ENCODE measurements at places on chromosomes 4 and X. TPM values are rescaled to one million over a fixed set of nuclear protein-coding genes. Genes with fewer than 3 reads are reported as not detected.
A peak's percentile ranks its signal among the peaks of the same experiment; 100 is the strongest.

Gene PDZD4
- 73.0 TPM for total RNA-seq

Gene SLC9B1
- total RNA-seq: not detected

Gene ARHGEF38
- total RNA-seq: not detected

Gene STPG2
- total RNA-seq: 0.03 TPM

Gene FGD1
- 22.4 TPM for total RNA-seq

Gene EVC2
- 7.5 TPM for total RNA-seq

Gene PNPLA4
- total RNA-seq: 25.0 TPM

Gene GPR101
- not detected for total RNA-seq

- DNase-seq: peak; percentile 65
These were observed 2.0 kb upstream of the STAG2 start for GRCh38 chrX:123959281-123960063.

DNA sequence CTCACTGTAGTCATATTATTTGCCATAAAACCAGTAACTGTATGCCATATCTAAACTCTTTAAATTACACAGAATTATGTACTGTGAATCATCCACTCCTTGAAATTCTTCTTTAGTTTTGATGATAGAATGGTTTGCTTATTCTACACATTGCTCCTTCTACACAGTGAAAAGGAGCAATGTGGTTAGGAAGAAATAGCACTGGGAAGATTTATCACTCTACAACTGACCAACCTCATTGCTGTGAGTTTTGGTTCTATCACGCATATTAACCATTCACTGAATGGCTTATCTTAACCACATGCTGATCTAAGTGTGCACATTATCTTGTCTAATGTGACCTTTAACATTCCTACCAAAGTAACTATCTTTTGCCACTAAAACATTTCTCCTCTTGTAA, 415.7 kb upstream of the NDST4 start:
- DNase-seq: no peak

GRCh38 chr4:150794706-150795105, 212.8 kb downstream of the MAB21L2 start:
- DNase-seq: no peak

DNA sequence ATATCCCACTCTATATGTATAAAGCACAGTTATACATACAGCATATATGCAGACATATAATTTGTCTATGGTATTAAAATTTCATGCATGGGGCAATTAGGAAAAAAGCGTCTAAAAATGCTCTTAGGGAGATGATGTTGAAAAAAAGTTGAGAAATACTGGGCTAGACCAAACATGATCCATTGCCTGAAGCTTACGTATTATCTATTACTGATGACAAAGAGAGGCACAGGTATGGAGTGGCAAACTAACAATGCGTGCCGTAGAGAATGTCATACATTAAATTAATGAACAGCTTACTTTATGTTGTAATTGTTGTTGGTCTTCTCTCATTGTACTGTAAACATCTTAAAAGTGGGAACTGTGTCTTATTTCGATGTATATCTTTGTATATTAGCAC, 13.9 kb downstream of the RHOH start:
- no peak for DNase-seq

- no peak for DNase-seq
These were observed 24.1 kb downstream of the SH3KBP1 start for GRCh38 chrX:19863212-19863856.

DNA sequence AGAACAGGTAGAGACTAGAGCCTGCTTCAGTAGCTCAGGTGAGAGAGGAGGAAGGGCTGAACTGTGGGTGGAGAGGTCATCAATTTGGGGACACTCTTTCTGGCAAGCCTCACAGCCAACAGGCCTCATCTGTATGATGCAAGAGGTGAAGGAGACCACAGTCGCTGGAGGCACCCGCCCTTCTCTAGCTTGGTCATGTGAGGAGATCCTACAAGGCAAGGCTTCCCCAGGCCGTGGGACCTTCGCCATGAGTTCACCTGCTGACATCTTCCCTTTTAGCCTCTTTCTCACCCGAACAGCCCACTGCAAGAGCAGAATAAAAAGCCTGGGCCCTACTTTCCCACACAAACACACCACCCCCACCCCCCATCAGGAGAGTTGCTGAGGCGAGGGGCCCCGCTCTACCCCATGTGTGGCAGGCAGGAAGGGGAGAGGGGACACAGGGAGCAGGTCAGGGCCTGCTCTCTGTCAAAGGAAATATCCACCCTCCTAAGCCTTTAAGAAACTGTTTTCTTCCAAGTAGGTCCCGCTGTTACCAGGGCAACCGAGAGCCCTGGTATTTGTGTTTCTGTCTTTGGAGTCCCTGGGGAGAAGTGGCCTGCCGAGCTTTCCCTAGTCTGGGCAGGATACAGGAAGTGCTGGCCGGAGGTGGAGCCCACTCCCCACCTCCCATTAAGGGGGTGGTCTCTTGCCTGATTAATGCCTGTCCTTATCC, 8.1 kb downstream of the RTL5 start:
- DNase-seq: peak; percentile 67

DNA sequence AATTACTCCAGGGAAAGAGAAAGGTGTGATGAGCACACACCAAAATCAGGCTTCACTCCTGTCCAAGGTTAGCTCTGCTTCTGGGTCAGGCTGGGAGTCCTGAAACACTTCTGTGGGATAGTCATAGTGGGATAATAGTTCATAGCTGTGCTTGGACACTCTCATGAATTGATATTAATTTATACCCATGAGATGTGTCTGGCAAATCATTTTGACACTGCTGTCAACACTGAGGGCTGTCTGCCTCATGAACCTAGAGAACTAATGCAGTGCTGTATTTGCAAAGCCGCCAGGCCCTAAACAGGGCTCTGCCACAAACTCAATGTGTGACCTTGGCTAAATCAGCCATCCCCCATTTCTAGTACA, 24.5 kb upstream of the PGRMC1 start:
- DNase-seq: no peak

DNA sequence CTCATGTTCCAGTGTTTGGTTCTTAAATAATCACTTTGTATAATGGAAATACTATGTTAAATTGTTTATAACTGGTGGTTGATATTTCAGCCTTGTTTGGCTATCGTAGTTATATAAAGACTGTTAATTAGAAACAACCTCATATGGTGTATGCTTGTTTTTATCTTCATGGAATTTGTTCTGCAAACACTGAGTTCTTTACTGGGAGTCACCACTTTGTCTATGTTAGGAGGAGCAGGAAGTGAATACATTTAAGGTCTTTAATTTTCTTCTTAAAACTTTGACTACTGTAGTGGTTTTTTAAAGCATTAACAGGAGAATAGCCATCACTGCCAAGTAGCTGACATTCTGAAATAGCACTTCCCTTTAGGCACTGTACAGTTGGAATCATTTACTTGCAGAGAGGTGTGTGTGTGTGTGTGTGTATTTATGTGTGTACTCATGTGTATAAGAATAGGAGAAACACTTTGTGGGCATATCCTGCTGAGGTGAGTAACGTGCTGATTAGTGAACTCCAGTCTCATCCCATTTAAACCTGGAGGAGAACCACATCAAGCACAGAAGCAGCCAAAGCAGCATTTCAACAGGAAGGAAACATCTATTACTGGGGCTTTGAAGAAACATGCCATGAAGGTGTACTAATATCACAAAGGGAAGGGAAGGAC, 37.8 kb downstream of the TET2 start:
- DNase-seq: no peak

- DNase-seq: peak; percentile 51
These were observed 109.1 kb upstream of the SLC4A4 start for GRCh38 chr4:71229477-71230270.

- DNase-seq: peak; percentile 94
These were observed 2.5 kb upstream of the HTRA3 start for GRCh38 chr4:8267077-8267476.

DNA sequence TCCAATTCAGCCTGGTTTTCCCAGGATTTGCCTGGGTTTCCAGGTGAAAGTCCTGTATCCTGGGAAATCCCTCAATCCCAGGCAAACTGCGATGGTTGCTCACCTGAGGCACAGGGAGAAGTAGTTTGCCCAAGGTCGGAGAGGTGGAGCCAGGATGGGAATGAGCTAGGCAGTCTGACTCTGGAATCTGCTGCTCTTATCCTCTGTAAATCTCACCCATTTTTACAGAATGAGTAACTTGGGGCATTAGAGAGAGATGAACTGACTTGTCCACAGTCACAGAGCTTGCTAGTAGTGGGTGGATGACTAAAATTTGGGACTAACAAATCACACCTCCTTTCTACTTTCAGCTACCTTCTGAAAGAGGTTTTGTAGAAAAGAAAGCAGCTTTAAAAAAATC, 9.8 kb upstream of the ARX start:
- no peak for DNase-seq

GRCh38 chr4:118112117-118113046, 78.1 kb downstream of the NDST3 start:
- DNase-seq: no peak

DNA sequence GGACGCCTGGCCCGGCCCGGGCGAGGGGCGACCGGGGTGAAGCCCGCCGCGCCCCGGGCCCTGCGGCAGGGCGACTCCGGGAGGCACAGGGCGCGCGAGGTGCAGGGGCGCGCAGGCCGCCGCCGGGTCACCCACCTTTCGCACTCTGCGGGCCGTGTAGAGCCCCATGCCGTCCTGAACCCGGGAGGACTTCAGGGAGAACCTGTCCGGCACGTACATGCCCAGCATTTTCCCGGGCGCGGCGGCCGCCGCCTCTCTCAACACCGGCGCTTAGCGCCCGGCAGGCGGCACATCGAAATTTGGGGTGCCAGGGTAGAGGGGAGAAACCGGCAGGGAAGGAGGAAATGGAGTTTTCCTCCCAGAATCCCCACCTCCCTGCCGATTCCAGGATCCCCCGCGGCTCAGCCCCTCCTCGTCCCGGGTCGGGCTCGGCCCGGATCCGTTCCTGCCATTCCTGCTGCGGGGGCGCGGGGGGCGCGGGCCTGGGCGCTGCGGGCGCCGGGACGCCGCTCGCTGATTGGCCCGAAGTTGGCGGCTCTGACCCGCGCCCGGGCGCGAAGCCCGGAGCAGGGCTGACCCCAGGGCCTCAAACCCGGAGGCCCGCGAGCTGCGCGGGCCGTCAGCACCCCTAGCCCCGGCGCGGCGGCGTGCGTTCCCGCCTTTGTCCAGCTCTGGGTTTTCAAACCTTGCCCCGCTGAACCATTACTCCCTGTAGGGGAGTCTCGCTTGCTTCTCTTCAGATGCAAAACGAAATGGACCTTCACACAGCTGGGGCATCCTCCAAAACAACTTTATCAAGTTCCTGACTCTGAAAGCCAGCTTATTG, at the start of gene PRDM5:
PRDM5 (minus strand) TSS at position 346 of the 826 bp plus-strand sequence; CDS start at position 228, 118 bp downstream.
- DNase-seq: peak; percentile 90

DNA sequence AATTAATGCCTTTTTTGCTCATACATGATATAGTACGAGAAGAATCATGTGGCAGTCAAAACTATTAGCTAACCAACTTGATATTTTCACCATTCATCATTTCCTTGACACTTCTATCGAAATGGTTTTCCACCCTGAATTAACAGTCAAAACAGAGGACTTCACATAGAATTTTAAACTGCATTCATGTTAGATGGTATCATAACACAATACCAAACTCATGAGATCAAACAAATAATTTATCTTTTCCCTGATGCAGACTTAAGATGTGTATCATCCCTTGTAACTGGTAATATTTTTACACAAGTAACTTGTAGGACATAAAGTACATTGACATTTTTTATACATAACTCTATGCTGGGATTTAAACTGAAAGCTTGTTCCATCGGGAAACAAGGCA, 18.2 kb upstream of the ANTXR2 start:
- DNase-seq: no peak

- no peak for DNase-seq
These were observed 163.4 kb downstream of the WDFY3 start for GRCh38 chr4:84803116-84803515.

DNA sequence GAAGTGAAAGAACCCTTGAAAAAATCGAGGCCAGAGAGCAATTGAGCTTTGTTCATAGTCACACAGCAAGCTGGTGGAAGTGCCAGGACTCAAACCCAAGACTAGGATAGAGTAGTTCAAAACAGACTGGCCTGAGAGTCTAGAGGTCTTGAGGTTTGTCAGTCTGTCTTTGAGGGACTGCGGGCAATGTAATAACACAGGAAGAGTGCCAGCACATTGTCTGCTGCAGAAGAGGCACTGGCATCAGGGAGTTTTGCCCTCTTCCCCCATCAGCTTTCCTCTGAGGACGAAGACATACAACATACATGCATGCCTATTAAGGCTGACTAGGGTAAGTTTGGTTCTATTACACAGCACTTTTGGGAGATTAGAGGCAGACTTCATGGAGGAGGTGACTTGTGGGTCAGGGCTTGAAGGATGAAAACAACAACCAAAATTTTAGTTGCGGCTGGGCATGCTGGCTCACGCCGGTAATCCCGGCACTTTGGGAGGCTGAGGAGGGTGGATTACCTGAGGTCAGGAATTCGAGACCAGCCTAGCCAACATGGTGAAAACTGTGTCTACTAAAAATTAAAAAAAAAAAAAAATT, 64.1 kb upstream of the LAS1L start:
- DNase-seq: no peak

DNA sequence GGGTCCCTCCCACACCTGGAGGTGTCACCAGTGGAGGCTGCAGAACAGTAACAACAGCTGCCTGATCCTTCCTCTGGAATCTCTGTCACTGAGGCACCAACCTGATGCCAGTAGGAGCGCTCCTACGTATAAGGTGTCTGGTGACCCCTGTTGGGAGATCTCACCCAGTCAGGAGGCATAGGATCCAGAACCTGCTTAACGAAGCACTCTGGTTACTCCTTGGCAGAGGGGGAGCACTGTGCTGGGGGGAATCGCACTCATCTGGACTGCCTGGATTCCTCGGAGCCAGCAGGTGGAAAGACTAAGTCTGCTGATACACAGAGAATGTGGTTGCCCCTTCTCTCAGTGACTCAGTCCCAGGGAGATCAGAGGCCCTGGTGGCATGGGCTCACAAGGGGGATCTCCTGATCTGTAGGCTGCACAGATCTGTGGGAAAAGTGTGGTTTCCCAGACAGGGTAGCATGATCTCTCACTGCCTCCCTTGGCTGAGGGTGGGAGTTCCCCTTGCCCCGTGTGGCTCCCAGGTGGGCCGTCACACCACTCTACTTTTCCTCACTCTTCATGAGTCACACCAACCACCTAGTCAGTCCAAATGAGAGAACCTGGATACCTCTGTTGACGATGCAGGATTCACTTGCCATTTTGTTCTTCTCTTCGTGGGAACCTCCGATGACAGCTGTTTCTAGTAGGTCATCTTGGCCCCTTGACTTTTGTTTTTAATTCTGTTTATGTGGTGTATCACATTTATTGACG, 305.9 kb downstream of the IDS start:
- DNase-seq: no peak

DNA sequence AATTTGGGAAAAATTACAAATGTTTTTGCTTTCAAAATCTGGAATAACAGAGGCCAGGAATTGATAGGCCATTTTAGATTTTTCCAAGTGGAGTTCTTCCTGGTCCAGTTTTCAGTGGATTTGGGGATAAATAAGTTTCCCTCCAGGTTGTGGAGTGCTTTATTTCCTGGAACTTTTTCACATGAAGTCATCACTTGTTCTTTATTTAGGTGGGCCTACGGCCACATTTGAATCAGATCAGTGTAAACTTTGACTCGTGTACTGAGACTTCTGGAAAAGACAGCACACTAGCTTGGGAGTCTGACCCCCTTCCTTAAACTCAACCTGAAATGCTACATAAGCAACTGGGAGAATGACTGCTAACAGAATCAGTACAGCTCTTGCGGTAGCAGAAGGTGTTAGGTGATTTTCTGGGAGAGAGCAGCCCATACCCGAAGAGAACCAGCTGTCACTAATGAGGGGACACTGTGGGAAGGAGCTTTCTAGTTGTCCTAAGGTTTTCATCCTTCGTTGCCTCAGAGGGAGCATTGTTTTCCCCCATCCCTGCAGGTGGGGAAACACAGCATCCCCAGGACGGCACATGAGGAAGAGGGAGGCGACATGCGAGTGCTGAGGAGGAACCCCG, 235.2 kb upstream of the FAT1 start:
- no peak for DNase-seq

GRCh38 chrX:154061801-154062200, 35.7 kb downstream of the MECP2 start:
- no peak for DNase-seq

All from H7 (cell line).